Type B pancreatic cell (in vitro differentiated cells): ENCODE measurements at places on chromosomes 1 and 21.

- DNase-seq, result no peak
Measured at GRCh38 chr1:182041615-182042014, 19.9 kb downstream of the ZNF648 start.

- DNase-seq, result no peak
Measured at GRCh38 chr1:53685272-53686051, 53.5 kb downstream of the GLIS1 start.

DNA sequence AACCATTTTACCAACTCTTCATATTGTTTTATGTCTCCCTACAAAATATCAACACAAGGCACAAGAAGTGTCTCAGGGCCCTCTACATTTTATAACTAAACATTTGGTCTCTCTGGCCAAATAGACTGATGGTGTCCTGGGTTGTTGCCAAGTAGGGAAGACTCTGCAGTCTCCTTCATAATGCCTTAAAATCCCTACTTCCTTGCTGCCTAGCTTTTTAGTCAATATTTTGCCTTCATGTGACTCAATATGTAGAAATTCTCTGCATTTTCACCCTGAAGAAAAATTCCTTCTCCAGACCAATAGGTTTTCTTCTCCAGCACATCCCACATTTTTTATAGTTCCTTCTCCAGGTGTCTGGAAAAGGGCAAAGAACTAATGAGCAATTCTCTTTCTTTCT, 72.6 kb upstream of the IPO9 start:
- no peak for DNase-seq

DNA sequence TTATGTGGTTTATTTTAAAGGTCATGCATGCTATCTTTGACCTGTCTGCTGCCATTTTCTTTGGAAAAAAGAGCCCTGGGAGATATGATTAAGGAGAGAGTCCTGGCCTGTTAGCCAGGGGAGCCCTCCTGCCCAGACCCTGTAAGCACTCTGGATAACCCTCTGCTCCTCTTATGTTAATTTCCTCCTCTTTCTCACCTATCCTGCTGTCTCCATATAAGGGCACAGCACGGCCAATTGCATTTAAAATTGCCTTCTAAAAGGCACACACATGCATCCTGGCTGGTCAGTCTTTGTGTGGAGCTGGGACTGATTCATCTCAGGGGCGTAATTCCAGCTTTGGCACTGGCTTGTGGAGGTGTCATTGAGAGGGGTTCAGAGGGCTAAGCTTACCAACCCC, 158.9 kb downstream of the ST6GALNAC5 start:
- DNase-seq, result no peak

DNA sequence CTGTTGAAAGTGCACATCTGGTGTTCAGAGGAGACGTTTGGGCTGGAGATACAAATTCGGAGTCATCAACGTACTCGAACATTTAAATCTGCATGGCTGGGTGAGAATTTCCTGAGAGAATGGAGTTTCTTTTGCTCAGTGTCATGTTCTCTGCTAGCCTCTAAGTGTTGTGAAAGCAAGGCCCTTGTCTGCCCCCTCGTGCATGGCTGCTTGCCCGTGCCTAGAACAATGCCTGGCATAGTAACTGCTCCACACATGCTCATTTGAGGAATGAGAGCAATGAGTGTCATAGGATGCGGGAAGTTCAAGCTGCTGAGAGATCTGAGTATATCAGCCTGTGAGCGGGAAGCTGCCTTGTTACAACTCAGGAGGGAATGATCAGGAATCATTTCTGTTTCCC, 171.1 kb upstream of the CSF3R start:
- DNase-seq, result no peak

GRCh38 chr1:155012026-155012546, 9.5 kb downstream of the ZBTB7B start:
- no peak for DNase-seq

- no peak for DNase-seq
Measured at GRCh38 chr1:181059435-181059834, 25.7 kb downstream of the MR1 start.

- no peak for DNase-seq
Measured at GRCh38 chr1:183720028-183720427, 66.9 kb upstream of the APOBEC4 start.

GRCh38 chr1:77948841-77949424, 29.9 kb downstream of the FUBP1 start:
- no peak for DNase-seq

- DNase-seq, result no peak
Measured at GRCh38 chr1:199313444-199313843, 674.6 kb downstream of the PTPRC start.

DNA sequence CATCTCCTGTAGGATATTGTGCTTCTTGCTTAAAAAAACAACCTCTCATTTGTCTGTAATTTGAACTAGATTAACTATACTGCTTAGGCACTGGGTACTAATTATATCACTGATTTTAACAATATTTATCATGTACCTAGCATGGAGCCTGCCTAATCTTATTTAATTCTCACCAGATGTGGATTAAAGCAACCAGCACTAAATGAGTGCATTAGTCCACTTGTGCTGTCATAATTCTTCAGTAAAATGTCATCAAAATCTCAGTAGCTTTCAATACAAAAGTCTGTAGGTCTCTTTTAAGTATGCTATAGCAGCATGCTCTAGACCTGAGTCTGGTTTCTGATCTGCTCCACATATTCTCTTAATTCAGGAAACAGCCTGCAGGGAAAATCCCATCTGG, 368.1 kb downstream of the NCAM2 start:
- DNase-seq, result no peak

- no peak for DNase-seq
Measured at GRCh38 chr1:221701570-221702186, 40.2 kb downstream of the DUSP10 start.

DNA sequence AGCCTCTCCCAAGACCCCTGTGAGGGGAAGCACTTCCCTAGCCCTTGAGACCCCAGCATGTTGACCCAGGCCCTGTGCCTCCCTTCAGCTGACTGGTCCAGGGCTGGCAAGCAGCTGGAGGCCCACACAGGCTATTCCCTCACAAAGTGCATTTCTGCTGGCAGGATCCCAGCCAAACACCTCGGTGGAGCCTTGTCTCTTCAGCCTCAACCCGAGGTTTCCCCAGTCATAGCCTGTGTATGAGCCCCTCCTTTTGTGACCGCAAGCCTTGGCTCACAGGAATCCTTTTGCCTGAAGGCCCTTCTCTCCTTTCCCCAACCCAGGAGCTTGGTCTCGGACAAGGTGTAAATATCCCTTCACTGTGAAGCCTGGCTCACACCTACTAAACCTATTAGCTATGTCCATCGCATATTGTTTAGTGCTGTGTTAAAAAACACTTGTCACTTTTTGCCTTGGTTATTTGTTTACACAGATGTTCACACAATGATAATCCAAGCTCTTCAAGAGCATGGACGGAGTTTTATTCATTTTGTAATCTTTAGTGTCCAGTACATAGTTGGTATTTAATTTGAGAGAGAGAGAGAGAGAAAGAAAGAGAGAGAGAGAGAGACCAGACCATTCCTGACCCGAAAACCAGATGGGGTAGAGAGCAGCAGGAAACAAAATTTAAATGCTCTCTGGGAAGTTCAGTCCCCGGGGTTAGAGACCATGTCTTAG, 8.5 kb upstream of the CD247 start:
- DNase-seq, result no peak

GRCh38 chr1:21893046-21893805, 43.9 kb downstream of the HSPG2 start:
- DNase-seq, result no peak

- DNase-seq, result no peak
Measured at GRCh38 chr1:231803353-231803752, 176.8 kb downstream of the DISC1 start.

DNA sequence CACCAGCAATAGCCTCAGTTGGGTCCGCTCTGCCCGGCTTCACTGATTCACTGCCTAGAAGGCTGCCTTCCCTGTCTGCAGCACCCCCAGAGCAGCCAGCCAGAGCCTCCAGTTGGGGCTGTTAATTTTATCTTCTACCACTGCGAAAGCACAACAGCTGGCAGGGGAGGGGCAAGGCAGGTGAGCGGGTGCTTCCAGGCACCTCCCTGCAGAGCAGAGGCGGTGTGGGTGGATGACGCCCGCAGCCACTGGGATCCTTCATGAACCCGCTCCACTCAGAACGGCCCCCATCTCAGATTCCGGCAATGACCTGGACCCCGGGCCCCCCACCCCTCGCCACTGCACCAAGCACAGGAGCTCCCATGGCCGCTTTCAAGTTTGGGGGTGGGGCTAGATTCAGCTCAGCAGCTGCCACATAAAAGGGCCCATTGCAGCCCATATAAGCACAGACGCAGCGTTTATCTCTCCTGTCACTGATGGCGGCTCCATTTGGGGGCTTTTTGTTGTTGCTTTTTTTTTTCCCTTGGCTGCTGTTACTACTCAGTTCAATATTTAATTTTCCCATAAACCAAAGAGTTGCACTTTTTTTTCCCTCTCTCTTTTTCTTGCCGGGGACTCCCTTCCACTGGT, 128.0 kb upstream of the KLHDC7A start:
- DNase-seq, result no peak

DNA sequence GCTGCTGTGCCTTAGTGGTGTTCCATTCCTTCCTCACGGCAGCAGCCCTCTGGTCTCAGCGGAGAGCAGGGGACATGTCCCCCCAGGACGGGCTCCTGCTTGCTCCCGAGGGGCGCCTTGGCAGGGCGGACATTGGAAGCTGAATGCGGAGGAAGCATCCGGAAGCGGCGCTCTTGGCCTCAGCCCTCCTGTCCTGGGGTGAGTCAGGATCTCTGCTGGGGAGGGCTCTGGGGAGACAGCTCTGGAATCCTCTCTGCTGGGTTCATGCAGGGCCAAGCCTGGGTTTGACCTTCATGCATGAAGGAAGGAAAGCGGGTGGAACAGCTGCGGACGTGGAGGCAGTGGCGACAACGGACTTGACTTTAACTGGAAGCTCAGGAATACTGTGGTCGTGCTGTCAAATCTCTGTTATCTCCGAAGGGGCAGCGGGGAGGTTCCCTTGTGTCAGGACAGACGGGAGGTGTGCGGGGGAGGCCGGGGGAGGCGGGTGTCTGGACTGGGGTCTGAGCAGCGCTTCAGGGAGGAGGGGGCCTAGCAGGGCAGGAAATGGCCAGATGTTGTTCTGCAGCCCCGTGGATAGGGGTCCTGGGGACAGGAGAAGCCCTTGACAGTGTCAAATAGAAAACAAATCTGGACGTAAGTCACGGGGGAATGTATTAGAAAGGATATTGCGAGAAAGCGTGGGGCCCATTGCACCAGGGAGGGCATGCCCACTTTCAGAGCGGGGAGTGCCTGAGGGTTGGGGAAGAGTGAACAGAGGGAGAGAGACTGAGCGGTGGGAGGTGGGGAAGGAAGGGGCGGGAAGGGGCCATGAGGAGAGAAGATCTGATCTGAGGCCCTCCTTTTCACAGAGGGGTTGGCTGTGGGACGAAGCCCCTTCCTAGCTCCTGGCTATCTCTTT, 26.6 kb downstream of the CRYAA start:
- peak; percentile 59 for DNase-seq

DNA sequence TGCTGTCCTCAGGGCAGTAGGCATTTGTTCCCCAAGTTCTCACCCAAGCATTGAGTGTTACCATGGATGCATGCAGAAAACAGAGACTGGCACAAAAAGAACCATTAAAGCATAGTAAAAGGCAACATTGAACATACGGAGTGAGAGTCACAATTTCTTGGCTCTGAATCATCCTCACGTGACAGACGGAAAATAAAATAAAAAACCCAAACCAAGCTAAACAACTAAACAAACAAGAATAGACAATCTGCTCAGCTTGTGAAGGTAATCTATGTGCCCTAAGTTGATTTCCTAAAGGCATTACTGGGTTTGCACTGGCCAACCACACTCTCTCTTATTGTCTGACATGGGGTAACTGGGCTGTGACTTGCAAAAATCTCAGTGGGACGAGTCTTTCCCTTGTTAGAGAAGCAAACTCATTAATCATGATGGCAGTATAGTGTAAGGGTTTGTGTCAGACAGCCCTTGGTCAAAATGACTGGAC, 306.0 kb downstream of the ASTN1 start:
- no peak for DNase-seq

DNA sequence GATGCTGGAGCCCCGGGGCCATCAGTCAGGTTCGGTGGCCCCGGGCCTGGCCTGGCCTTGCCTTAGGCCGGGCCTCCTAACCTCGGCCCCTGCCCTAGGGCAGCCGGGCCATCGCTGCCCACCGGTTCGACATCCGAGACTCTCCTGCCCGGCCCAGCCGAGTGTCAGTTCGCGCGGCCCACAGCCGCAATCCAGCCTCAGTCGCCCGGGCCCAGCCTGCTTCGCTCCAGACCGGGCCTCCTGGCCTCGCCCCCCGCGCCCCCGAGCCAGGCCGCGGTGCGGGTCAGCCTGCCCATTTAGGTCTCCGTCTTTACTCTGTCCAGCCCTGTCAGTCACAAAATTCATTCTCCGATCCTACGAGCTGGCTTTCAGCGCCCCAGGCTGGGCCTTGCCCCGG, 777 bp downstream of the LRRC41 start:
- DNase-seq, result peak; percentile 74

DNA sequence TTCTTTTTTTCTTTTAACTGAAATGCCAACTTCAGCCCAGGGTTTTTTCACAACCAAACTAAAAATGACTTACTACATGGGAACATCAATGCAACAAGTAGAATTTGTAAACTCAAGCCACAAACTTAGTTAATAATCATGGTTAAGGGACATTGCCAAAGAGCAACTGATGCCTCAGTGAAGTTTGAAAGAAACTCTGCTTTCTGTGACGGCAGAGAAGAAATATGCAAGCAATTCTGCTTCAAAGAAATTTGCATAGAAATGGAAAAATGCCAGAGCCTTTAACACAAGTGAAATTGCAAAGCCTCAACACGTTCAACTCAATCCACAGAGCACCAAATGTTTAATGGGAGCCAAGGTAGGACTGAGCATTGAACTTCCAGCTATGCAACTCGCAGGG, 5.0 kb upstream of the CHD5 start:
- DNase-seq, result no peak

DNA sequence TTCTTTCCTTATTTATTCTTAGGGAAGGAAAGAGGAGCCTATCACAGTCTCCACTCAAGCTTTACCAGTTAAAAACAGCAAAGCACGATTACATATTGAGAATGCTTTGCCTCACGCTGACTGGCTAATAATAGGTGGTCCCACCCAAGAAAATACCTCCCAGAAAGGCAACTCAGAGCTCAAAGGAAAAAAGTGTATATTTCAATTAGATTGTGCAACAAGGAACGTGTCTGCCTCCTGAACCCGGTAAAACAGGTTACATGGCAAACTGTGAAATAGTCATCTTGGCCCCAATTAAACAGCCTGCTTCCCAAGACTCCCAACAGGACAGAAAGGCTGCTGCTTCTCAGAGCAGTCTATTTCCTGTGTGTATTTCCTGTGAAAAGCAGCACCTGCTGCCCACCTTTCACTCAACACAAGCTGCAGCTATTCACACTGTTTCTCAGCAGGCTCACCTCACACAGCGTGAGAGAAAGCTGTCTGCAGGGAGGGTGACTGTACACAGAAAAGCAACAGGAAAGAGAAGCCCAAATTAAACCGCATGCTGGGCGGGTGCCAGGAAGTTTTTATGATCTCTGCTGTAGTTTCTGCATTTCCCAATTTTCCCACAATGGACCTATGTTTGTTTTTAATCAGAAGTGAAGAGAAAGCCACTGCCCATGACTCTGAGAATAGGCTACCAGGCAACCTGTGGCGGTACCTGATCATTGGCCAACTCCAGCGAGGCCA, 44.0 kb downstream of the URB1 start:
- no peak for DNase-seq

GRCh38 chr1:230191079-230191804, 124.2 kb downstream of the GALNT2 start:
- no peak for DNase-seq

GRCh38 chr1:201527879-201528278, 11.0 kb upstream of the NAV1 start:
- DNase-seq, result no peak
